GM03348 (cell line): ENCODE measurements at places on chromosomes 16 and 17.

DNA sequence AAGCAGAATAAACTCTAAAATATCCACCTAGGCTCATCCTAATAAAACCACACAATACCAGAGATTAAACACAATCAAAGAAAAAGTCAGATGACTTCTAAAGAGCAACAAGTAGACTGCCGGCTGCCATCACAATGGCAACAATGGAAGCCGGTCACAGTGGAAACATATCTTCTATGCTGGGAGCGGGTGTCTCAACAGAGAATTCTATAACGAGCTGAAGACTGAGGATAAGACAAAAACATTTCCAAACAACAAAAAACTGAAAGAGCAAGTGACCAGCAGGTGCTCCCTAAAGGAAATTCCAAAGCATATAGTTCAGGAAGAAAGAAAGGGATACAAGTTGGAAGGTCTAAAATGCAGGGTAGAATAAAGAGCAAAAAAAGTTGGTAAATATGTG, 8.9 kb downstream of the NSMCE1 start:
- no peak for DNase-seq

GRCh38 chr16:11576427-11577289, 10.1 kb downstream of the LITAF start:
- no peak for DNase-seq

DNA sequence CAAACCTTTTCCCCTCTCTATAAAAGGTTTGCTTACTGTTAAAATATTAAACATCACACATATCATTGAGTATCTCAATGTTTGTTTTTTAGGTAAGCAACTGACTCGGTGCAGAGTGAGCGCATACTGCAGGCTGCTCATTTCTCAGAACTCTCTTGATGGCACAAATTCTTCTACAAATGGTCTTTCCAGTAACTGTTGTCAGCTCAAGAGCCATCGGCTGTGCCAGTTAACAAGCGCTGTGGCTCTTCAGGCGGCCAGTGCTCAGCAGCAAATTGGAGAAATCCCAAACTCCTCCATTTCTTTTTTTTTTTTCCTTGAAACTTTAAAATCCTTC, 8.6 kb downstream of the ABCA3 start:
- DNase-seq = no peak

DNA sequence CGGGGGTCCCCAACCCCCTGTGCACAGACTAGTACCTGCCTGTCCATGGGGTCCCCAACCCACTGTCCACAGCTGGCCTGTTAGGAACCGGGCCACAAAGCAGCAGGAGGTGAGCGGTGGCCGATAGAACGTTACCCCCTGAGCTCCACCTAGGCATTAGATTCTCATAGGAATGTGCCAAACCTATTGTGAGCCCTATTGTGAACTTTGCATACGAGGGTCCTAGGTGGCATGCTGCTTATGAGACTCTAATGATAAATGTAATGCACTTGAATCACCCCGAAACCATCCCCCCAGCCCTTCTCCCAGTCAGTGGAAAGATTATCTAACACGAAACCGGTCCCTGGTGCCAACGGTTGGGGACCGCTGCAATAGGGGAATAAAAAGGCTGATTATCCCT, 1.5 kb downstream of the REXO5 start:
- DNase-seq = no peak

DNA sequence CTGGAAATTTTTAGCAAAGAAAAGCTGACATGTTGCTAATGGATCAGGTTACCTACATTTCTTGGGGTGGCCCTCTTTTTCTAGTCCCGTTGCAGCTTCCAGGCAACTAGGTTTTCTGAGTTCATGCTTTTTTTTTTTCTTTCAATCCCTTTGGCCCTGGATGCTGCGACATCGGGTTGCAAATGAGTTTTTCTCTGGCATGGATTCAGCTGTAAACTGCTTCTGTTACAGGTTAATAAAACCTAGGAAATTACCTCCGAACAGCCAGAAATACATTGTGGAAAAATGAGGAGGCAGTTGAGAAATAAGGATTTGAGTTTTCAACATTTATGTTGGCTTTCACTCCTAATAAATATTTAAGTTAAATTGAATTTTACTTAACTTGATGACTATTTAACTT, 149.8 kb upstream of the MAF start:
- DNase-seq = no peak

DNA sequence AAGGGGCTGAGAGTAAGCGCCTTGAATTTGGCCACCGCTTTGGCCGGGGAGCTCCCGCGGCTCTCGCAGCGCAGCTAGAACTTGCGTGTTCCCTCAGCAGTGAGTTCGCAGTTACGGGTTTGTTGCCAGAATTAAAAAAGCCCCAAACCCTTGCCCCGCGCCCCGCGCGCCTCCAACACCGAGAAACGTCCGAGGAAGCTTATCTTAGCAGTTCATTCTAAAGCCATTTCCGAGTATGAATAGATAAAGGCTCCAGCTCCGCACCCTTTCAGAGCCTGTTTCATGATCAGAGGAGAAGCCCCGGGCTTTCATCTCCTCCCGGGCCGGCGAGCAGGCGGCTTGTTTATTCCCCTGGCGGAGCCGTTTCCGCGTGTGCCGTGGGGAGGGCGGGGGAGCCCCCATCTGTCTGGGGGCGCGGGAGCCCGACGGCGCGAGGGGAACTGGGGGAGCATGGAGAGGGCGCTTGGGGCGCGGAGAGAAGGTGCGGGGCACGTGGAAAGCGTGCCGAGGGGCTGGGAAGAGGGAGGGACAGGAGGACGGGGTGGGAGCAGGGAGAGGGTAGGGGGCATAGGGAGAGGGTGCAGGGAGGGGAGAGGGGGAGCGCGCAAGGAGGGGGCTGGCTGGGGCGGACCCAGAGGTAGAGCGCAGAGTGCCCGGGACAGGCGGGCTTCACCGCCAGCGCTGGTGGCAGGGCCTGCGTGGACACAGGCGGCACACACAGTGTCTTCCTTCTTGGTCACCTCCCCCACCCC, 9.9 kb downstream of the TBX4 start:
- peak; percentile 46 for DNase-seq

DNA sequence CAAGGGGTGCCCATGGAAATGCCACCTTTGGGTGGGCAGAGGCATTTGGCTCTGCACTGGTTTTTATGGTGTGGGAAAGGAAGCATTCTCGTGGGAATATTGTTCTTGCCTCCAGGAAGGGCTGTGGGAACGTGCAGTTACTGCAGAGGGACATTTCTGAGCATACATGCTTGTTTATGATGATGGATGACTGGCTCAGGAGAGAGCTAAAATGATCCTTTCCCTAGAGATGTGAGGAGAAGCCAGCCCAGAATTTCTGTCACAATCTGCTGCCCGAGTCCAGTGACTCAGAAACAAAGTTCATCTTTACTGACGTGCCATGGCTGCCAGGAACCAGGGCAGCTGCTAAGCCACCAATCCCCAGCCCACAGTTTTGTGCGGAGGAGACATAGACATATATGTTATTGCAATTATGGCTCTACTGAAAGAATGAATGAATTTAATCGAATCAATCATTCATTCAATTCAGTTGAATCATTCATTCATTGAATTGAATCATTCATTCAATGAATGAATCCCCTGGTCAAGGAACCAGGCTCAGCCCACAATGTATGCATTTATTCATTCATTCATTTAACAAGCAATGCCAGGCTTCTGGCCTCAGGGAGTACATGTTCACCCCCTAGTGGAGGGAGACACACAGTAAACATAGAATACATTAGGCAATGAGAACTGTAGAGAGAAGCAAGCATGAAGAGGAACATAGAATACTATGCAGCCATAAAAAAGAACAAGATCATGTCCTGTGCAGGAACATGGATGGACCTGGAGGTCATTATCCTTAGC, 414.4 kb upstream of the HSBP1 start:
- peak; percentile 23 for DNase-seq
